ENCODE measurements at places on chromosomes 4 and X.
A peak's percentile ranks its signal among the peaks of the same experiment; 100 is the strongest.

DNA sequence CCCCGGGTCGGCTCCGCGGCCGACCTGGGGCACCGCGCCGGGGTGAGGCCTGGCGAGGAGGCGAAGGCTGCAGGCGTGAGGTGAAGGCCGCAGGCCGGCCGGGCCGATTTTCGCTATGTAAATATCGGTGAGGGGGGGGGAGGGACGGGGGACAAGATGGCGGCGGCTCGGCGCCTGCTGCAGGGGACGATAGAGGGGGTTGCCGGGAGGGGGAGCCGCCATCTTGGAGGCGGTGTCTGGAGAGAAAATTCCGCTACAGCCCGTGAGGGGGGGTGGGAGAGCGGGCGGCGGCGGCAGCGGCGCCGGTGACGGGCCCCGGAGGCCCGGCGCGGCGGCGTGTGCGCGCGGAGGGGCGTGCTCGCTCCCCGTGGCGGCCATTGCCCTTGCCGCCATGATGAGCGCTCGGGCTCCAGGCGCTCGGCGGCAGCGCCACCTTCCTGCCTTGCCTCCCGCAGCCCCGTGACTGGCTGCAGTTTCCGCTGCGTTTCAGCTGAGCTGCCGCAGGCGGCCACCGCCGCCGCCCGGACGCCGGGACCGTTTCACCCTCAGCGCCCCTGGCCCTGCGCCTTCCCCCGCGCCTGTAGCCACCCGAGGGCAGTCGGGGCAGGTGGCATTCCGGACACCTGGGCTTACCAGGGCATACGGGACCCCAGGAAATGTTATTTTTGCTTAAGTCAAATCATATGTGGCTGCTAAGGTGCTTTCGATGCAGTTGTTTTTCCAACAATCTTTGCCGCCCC lies 692 bp downstream of the ZFX start:
- DNase-seq, result peak; percentile 80

- peak; percentile 92 for DNase-seq
These were observed 88.3 kb downstream of the ZNF718 start for GRCh38 chr4:212438-213188.

GRCh38 chr4:145709843-145710242 lies 29.9 kb downstream of the C4orf51 start:
- no peak for DNase-seq

GRCh38 chrX:107102980-107103379 lies 15.6 kb downstream of the RBM41 start:
- DNase-seq, result no peak

DNA sequence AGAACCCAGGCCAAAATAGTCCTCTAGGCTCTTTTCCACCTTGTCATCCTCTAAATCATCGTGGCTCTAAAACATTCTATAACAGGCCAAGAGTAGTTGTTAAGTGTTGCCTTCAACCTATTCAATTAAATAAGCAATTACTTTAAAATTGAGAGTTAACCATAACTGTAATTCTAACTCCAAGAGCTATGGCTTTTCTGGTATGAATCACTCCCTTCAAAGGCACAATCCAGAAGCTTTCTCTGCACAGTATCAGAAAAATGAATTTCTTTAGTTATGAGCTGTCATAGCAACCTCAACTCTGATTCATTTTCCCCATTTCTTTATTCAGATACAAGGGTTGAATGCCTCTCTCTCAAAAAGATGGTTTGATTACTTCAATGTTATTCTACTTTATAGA lies 21.7 kb downstream of the INPP4B start:
- DNase-seq, result no peak

DNA sequence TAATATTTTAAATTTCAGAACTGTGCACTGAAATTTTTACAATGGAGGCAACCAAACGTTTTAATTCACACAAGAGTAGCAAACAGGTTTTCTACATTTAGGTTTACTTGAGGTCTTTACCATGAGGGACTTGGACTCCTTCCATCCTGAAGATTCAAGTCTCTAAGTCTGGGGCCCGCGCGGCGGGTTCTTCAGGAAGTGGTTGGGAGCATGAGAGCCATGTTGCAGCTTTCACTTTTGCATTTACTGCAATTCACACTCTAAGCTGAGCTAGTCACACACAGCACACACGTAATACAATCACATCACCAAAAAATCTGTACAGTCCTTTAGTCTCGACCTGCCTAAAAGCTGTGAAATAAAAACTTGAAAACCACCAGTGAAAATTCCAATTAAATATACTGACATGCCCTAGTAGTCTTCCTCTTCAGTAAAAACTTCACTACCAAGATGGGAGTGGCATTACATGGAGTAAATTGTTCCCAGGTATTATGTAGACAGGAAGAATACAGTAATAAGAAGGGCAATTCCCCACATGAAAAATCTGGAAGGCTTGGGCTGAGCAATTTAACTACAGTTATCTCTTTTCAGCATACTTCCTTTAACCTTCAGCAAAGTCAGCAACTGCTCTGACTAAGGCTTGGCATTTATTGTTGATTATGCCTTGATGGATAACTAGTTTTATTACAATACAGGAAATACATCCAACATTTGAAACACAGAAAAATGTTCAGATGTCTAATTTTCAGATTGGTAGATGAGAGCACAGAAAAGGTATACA lies 571.1 kb upstream of the DIPK2B start:
- DNase-seq, result no peak

DNA sequence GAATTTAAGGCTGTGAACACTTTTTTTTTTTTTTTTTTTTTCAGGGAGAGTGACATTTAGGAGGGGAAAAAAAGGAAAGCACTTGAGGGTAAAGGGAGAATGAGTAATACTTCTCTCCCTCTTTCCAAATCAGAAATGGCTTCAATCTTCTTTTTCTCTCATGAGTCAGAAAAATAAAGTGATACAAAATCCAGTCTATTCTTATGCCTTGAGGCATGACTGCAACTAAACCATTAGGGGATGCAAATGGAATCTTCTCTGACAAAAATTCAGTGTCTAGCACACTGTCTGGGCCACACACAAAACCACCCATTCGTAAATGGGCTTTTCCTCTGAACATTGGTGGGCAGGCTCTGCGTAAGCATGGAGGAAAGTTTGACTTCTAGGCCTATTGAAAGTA lies 46.7 kb upstream of the POU4F2 start:
- no peak for DNase-seq

DNA sequence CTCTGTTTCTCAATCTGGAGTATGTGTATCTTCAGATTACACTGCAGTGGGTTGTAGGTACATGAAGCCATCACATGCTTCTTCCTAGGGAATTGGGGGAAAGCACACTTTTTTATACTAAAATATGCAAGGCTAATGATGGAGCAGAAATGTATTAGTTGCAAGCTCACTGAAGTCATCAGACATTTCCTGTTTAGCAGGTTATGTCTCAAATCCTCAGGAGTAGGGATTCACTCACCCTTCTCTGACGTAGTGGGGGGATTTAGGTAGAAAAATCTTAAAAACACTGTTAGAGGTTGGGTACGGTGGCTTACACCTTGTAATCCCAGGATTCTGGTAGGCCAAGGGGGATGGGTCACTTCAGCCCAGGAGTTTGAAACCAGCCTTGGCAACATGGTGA lies 128.4 kb upstream of the GPC4 start:
- no peak for DNase-seq

- DNase-seq, result no peak
These were observed 57.0 kb downstream of the RTL9 start for GRCh38 chrX:110415440-110416170.

- DNase-seq, result no peak
These were observed 23.9 kb downstream of the C4orf54 start for GRCh38 chr4:99633772-99634171.

- peak; percentile 26 for DNase-seq
These were observed 1.6 kb downstream of the CASK start for GRCh38 chrX:41921492-41922430.

- no peak for DNase-seq
These were observed 606.5 kb downstream of the MAGEB5 start for GRCh38 chrX:26822448-26822847.

- no peak for DNase-seq
These were observed 407.1 kb downstream of the ADAM29 start for GRCh38 chr4:175325230-175325629.

GRCh38 chrX:72253686-72254085 lies 14.9 kb upstream of the ERCC6L start:
- no peak for DNase-seq

- no peak for DNase-seq
These were observed 92.0 kb upstream of the PRDX4 start for GRCh38 chrX:23575281-23575680.

GRCh38 chr4:47619691-47620090 lies 134.6 kb downstream of the ATP10D start:
- no peak for DNase-seq

DNA sequence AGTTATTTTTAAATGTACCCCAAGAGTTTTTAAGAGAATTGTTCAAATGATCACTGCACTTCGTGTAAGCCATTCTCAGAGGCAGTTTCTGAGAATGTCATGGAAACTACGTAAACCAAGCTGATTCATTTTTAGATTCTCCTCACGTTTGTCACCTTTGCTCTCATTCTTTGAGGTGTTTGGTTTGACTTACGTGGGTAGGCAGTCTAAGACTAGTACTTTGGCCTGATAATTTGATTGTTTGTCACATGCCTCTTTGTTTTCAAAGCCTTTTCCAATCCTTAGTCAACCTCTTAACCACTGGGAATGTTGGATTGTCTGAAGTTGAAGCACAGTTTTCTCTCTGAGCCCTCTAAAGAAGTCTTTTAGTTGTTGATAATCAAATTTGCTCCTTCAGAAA lies 10.5 kb downstream of the SEPTIN11 start:
- no peak for DNase-seq

GRCh38 chr4:35562861-35563260 lies 681.5 kb downstream of the ARAP2 start:
- no peak for DNase-seq

- DNase-seq, result no peak
These were observed 1055.8 kb upstream of the DIAPH2 start for GRCh38 chrX:95628796-95629195.

GRCh38 chr4:4677556-4678522 lies 136.0 kb upstream of the STX18 start:
- DNase-seq, result peak; percentile 63

DNA sequence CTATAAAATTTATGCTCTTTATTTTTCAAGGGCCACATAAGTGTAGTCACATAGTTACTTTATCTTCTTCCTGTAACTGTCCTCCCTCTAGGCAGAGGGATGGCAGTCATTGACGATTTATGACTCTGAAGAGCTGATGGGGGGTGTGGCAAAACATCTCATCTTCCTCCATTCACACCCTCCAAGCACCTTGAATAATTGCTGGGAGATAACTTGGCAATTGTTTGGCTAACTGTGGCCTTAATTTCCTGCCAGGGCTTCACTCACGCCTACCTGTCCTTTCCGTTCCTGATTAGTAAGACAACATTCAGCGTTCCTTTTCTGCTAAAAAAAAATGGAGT lies 329.2 kb downstream of the ARHGAP10 start:
- no peak for DNase-seq

- DNase-seq, result peak; percentile 21
These were observed 1.1 kb downstream of the XIAP start for GRCh38 chrX:123860983-123861382.

DNA sequence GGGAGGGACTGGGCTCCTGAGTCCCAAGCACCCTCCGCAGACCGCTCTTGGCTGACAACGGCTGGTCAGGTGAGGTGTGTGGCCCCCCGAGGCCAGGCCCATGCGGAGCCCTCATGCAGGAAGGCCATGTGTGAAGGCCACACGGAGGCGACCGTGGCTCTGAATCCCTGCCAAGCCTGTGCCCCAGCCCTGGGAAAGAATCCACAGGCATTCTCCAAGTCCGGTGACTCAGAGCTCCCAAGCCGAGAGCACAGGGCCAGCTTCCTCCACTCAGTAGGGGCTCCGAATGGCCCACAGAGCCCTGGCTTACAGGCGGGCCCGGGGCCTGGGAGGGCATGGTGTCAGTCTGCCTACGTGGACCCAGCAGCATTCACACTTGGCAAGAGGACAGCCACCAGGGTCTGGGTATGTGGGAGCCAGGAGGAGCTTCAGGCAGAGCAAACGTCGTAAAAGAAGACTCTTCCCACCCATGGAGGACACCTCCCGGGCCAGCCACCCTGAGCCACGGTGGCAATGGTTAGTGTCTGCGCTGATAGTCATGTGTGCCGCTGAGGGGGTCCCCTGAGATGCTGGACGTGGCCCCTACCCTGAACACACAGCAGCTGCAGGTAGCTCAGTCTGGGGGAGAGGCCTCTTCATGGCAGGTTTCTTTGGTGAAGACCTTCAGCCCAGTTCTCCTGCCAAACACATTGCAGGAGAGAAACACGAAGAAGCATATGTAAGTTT lies 105.7 kb downstream of the PSAPL1 start:
- peak; percentile 45 for DNase-seq

Measured in cerebellar cortex (tissue), 1 donor.